Effector memory CD4-positive, alpha-beta T cell (primary cell): ENCODE measurements at places on chromosomes 2 and 18.

GRCh38 chr2:112528541-112528940 lies 13.7 kb upstream of the POLR1B start:
- DNase-seq, result no peak

DNA sequence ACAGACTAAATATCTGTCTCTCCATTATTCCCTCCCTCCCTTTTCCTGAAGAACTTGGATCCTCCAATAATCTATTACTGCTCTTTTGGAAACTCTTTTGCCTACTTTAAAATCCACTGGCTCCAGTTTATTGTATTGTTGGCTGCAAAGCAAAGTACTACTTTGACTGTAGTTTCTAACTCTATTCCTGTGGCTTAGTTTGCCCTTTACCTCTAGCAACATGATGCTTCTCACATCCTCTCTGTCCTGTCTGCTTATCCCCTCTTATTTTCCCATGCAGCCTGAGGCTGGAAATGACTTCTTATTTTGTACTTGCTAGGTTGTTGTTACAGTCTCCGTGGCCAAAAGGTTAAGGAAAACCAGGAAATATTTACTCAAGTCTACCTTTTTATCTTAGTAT lies 26.8 kb downstream of the PDK1 start:
- no peak for DNase-seq

DNA sequence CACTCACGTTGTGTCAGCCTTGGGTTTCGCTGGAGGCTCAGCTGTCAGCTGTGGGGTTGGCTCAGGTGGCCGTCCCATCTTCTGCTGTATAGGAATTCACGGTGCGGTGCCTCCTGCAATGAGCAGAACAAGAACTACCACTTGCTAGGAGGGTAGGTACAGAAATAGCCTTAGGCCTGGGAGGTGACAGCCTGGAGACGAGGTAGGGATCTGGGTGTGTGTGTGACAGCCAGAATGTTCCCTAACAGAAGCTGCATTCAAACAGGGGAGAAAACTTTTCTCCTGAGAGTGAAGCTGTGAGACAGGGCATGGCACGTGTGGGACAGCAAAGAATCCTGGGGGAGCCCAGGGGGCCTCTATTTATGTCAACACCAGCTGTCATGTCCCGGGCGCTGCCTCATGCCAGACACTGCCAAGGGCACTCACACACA lies 8.4 kb upstream of the MAL start:
- DNase-seq, result no peak

- DNase-seq, result no peak
These were observed 7.6 kb upstream of the ONECUT2 start for GRCh38 chr18:57427429-57428201.

- no peak for DNase-seq
These were observed 7.2 kb upstream of the DAW1 start for GRCh38 chr2:227864161-227864756.

- DNase-seq, result no peak
These were observed 88.4 kb upstream of the RGPD4 start for GRCh38 chr2:107738266-107738665.

DNA sequence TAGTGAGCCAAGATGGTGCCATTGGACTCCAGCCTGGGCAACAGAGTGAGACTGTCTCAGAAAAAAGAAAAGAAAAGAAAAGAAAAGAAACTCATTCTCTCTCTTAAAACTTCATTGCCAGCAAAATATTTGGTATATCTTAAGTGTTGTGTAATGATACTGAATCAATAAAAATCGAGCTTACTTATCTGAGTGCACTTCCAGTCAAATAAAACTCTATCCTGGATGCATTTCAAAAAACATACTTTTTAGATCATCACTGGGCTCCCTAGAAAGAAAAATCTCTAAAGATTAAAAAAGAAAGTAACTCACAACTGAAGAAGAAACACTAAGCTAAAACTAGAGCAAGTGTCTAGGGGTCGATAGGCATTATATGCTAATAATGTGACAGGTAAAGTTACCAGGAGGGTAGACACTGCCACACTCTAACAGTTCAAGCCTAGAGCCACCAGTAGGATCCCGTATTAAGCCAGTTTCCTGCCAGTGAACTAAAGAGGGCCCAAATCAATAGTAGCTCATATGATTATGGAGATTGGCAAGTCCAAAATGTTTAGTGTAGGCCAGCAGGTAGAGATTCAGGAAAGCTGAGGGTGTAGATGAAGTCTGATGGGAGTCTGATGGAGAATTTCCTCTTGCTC lies 242.1 kb upstream of the CYRIA start:
- DNase-seq, result no peak

- DNase-seq, result no peak
These were observed 541.8 kb downstream of the NUP35 start for GRCh38 chr2:183666031-183666430.

- no peak for DNase-seq
These were observed 1.4 kb downstream of the LBH start for GRCh38 chr2:30232801-30233130.

- no peak for DNase-seq
These were observed 69.3 kb downstream of the ACTR2 start for GRCh38 chr2:65296971-65297370.

GRCh38 chr18:62738639-62739038 lies 23.3 kb downstream of the PHLPP1 start:
- DNase-seq, result no peak

GRCh38 chr2:43376523-43377198 lies 150.3 kb upstream of the ZFP36L2 start:
- no peak for DNase-seq

DNA sequence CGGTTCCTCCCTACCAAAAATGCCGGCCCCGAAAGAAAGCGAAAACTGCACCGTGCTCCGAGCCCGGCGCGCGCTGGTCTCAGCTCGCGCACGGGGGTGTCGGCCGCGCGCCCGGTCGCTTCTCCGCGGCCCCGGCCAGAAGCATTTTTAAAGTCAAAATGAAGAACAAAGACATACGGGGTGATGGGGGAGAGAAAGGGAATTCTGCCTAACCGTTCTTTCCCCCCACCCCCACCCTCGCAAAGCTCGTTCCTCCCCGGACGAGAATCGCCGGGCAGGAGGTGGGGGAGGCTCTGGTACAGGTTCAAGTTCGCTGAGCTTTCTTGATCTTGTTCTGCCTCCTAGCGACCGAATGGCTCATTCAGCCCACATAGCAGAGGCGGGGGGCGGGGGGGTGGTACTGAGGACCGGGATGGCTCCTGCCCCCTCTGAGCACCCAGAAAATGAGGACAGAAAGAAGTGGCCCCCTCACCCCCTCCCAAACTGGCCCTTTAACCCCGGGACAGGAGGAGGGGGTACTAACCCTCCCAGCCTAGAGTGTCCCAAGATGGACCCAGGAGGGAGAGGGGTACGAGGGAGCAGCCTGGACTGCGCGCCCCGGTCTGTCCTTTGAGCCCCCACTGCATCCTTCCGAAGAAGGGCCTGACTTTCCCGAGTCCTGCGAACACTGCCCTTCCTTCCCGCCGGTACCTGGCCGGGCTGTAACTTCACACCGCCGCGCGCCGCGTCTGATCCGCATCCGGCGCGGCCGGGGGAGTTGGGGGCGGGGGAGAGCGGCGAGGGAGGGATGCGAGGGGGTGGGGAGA lies 3.1 kb downstream of the BCL11A start:
- DNase-seq, result no peak

GRCh38 chr2:195561116-195561921 lies 95.7 kb upstream of the SLC39A10 start:
- DNase-seq, result no peak
